ENCODE measurements at places on chromosomes 3 and 15.

GRCh38 chr3:21330293-21330692 is 420.7 kb downstream of the ZNF385D start:
- DNase-seq, result no peak

GRCh38 chr3:119340014-119340413 is 45.8 kb downstream of the ARHGAP31 start:
- DNase-seq, result no peak

DNA sequence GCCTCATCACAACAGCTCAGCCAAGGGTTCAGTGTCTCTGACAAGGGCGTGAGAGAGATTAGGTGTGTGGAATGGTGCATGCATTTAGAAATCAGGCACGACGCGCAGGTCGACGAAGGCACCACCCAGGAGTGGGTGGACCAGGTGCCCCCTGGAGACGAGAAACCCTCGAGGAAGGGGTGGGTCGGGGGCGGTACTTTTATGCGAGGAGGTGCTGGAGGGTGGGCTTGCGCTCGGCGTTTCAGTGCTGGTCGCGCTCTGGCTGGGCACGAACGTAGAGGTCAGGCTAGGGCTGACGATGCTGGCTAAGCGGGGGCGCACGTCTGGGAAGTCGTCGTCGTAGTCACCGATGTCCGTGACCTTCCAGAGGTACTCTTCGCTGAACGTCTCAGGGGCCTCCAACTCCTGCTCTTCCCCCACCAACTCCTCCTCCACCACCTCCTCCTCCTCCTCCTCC is 393 bp downstream of the ERICH6 start:
- no peak for DNase-seq

DNA sequence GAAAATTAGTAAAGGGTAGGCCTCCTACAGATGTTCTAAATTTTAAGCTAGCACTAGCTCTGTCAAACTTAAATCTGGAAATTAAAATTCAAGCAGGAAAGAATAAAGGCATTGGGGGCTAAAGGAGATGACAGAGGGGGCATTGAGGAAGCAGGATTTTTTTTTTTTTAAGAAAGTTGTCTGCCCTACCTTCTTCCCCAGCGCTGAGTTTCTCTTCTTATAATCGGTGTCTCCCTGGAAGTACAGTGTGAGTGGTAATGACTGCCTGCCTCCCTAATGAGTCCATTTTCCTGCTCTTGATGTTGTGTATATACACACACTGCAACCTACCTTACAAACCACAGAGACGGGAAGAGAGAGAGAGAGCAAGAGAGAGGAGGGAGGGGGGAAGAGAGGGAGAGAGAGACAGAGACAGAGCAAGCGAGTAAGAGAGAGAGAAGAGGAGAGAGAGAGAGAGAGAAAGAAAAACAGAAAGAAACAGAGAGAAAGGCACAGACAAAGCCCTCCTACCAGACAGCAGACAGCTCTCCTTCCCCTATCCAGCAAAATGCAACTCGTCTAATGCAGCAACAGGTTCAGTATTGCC is 47.0 kb downstream of the ZBTB20 start:
- DNase-seq, result no peak

DNA sequence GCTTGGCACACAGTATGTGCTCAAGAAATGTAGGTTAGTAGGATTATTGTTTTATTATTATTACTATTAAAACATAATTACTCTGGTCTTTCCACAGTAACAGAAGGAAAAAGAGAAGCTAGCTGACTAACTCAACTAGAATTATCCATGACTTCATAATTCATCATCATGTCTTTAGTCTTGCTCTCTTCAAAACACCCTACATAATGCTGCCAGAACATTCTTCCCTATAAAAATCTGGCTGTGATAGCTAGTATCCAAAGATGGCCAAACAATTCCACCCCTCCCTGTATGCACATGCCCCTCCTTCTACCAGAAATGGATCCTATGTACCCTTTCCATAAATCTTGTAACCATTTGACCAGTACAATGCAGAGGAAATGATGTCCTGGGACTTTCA is 48.8 kb upstream of the SRGAP3 start:
- no peak for DNase-seq

DNA sequence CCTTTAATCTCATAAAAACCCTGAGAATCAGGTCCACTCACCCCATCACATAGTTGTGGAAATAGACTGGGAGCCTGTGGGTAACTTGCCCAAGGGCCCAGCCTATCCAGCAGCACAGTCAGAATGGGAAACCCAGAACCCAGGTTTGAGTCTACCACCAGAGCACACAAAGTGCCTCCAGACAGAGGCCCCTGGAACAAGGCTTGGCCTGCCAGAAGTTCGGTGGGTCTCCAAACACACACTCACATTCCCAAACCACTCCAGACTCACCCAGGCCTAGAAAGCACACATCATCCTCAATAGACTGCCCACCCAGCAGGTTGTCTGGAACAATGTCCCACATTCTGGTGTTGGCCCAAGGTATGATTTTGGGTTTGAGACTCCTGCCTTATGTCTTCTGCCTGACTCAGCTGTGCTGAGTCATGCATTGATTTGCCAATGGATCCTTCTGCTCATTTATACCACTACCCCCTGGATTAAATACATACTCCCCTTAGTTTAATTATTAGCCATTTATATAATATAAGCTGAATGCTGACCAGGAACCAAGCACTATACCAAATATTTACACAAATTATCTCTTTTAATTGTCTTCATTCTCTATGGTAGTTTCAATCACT is 4.5 kb downstream of the SLC12A8 start:
- DNase-seq, result no peak

GRCh38 chr3:170154569-170155143 is 26.9 kb downstream of the PHC3 start:
- no peak for DNase-seq

- DNase-seq, result no peak
Measured at GRCh38 chr3:117234331-117234730, 524.8 kb downstream of the TUSC7 start.

DNA sequence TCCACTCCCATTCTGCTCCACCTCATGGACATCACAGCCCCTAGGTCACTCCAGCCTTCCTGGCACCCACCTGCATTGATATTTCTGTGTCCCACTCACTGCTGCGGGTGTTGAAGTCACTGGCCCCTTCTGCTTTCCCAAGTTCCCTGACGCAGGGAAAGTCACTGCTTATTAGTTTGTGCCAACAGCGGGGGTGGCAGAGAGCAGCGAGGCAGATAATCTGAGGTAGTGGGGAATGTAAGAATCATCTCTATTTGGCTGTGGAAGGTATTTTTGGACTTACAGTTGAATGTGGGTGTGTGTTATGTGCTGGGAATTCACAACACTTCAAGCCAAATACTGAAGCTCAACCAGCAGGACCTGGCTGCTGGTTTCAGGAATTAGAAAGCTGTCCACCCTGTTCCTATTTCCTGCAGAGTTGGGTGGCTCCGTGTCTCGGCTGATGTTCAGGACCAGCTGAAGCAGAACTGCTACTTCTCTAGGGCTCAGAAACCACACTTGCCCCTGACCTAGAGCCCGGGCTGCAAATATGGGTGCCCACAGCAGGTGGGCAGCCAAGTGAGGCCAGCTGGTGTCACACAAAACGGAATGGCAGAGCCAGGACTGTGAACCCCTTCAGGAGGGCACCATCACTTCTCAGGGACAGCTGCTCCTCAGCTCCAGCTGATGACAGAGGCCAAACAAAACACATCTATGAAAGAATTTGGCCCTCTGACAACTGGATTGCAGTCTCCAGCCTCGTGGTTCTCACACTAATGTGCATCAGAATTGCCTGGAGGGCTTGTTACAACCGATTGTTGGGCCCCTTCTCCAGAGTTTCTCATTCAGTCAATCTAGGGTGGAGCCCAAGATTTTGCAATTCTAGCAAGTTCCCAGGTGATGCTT is 57.7 kb downstream of the SEMA5B start:
- no peak for DNase-seq

DNA sequence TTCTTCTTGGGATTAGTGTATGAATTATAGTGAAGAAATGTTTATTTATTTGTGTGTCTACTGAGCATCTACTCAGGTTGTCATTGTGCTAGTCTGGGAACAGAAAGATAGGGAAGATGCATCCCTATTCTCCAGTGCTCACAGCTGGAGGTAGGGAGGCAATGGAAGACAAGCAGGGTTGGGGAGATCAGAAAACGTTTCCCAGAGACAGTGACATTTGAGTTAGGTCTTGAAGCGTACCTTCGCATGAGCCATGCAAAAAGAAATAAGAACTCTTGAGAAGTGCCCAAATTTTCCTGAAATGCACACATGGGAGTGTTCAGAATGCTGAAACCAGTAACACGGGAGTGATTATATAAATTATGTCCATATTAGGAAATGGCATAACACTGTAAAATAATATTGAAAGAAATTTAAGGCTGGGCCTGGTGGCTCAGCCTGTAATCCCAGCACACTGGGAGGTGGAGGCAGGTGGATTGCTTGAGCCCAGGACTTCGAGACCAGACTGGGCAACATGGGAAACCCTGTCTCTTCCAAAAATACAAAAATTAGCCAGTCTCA is 5.3 kb upstream of the CEMIP start:
- no peak for DNase-seq

- DNase-seq, result peak; percentile 77
Measured at GRCh38 chr3:124768812-124769211, 38.6 kb downstream of the UMPS start.

- DNase-seq, result no peak
Measured at GRCh38 chr15:87144775-87145174, 1065.1 kb downstream of the AGBL1 start.

GRCh38 chr15:78341057-78341987 is 1.2 kb downstream of the CRABP1 start:
- DNase-seq, result no peak

- no peak for DNase-seq
Measured at GRCh38 chr3:122364490-122364889, 18.5 kb downstream of the MIX23 start.

GRCh38 chr3:196255776-196256175 is 31.8 kb downstream of the PCYT1A start:
- DNase-seq, result no peak

- peak; percentile 90 for DNase-seq
Measured at GRCh38 chr15:96330450-96331143, at the start of gene NR2F2. Gene NR2F2 (plus strand): TSS chr15:96330700. CDS start chr15:96332106, 1,406 bp downstream.

GRCh38 chr15:66614456-66614855 is 48.7 kb upstream of the LCTL start:
- no peak for DNase-seq

GRCh38 chr3:79018265-79018664 is 749.5 kb downstream of the ROBO1 start:
- DNase-seq, result no peak

GRCh38 chr3:175526609-175527280 is 667.6 kb downstream of the NAALADL2 start:
- no peak for DNase-seq

DNA sequence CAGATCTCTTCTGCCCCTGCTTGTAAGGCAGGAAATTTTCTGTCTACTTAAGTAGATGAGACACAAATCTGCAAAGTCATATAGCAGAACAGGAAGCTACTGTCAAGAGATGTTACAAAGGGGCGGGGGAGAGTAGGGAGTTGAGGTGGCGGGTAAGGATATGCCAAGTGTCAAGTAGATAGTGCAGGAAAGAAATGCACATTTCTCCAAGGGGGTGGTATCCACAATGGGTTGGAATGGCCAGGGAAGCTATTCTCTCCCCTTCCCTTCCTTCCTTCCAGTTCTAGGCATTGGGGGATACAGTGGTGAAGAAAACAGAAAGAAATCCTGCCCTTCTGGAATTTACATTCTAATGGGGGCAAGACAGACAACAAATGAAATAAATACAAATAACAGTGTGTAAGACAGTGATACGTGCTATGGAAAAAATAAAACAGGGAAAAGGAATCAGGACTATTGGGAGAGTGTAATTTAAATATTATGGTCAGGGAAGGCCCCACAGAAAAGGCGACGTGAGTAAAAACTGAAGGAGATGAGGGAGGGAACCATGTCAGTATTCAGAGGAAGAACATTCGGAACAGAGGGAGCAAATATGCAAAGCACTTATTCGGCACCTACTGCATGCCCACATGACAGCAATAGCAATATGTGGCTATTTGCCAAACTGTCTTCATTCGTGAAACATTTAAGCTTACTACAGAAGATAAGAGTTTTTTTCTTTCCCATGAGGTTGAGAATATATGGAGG is 42.8 kb upstream of the RNU6-1 start:
- DNase-seq, result no peak

DNA sequence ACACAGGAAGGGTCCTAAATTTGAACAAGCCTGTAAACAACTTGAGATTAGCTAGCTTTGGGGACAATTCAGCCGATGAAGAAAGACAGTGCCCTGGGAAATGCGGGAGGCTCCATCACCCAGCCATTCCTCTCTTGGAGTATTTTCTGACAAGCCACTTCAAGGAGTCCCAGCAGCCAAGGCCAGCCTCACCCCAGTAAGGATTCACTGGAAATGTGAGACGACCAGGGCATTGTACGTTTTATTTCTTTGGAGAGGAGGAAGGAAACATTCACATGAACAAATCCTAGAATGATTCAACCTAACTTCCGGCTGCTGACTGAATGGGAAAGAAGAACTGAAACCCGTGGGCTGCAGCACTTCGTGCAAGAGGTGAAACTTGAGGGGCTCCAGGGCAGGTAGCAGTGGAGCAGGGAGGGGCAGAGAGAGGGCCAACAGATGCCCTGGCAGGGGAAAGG is 116.4 kb upstream of the ARHGEF3 start:
- no peak for DNase-seq

DNA sequence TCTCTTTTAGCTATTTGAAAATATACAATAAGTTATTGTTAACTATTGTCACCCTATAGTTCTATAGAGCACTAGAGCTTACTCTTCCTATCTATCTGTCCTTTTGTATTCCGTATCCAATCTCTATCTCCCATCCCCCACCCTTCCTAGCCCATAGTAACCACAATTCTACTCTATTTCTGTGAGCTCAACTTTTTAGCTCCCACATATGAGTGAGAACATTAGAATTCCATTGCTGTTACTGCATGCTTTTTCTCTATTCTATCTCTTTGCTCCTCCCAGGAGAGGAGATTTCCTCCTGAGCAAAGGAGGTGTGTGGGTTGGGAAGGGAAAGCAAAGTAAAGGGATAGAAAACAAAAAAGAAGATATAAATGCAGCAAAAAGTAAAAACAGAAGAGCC is 105.6 kb upstream of the SLC4A7 start:
- no peak for DNase-seq

DNA sequence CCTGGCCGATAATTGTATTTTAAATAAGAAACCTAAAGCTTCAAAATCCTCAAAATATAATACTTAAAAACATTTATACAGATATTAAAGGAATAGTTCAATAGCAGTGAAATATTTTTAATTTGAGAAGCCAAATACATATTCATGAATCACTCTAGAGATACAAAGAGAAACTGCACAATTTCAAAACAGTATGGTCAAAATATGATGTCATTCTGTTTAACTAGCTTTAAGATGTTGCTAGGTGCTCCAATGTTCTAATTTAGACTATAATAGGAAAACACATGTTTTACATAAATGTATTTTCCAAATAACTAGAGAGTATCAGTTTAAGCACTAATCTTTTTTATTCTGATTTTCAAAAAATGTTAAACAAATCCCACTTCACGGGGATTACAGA is 10.3 kb upstream of the NRROS start:
- DNase-seq, result no peak

DNA sequence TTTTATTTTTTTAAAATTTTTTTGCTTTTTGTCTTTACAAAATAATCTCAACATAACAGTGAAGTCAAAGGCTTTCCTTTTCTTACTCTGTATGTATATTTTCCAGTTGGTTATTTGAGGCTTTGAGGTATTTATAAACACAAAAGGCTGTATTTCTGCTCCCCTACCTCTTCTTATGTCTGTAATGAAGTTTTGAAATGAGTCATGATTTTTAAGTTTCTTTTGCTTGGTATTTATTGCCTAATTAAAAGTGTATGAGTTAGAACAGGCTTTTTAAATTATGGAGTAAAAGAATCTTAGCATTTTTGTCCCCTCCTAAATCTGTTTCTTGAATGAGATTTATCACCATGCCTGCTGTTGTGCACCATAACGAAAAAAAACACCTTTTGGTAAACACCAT is 66.0 kb downstream of the DCUN1D1 start:
- DNase-seq, result no peak

- no peak for DNase-seq
Measured at GRCh38 chr3:183506674-183507320, 48.7 kb downstream of the KLHL6 start.

All from 8988T (cell line).